ENCODE measurements at places on chromosomes 1 and 21. TPM values are rescaled to one million over a fixed set of nuclear protein-coding genes. Genes with fewer than 3 reads are reported as not detected.

Gene FAM177B
- total RNA-seq, result not detected

Gene GJA4
- total RNA-seq, result not detected

Gene ICOSLG
- 6.1 TPM for total RNA-seq

Gene OR2T33
- total RNA-seq, result not detected

Gene MIXL1
- not detected for total RNA-seq

DNA sequence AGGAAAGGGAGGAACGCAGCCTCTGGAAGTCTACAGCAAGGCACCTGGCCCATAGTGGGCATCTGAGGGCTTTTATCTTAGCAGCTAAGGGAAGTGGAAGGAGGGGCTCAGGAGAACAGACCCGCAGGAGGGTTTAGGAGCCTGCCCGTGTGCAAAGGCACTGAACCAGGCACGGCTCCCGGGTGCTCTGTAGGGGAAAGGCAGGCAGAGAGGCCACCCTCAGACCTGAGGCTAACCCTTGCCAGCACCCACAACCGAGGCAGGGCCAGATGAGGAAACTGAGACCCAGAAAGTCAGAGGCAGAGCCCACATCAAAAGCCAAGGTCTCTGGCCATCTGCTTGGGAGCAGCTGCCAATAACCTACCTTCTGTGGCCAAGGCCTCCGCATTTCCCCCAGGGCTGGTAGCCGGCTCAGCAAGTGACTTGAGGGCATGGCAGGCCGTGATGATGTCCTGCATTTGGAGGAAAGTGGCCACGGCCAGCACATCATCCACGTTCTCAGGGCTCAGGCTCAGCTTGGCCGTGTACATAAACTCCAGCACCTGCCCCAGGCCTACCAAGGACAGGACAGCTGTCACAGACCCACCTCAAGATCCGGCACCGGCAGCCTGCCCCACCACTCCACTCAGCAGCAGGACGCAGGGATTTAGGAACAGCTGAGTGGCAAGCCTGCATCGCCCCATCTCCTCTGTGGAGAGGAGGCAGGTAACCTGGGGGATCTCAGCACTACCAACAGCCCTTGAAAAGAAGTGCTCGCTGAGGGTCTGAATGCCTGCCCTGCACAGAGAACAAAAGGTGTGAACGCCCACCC lies 29.1 kb downstream of the ZBTB17 start:
- H3K4me3 ChIP-seq, result no peak overlapping the region
- peaks cover 31% of the 10 kb centered on the region for H3K36me3 ChIP-seq

DNA sequence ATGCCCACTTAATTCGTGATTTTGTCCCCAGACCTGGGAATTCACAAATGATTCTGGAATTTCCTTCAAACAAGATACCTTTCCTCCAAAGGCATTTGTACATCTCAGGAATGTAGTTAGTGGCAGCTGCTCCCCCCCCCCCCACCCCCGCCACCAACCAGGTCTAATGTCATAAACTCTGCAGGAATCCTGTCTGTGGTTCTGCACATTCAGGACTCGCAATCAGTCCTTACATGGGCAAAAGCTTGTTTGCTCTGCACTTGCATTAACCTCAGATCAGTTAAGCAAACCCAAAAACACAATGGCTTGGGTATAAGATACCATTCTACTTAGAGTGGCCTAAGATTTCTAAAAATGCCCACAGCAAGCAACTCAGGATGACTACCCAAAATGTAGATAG lies 143.8 kb downstream of the TGFB2 start:
- no peaks in the 10 kb centered on the region for H3K36me3 ChIP-seq
- no peak overlapping the region for H3K4me3 ChIP-seq
- DNase-seq, result no peak

- no peak overlapping the region for H3K4me3 ChIP-seq
- H3K36me3 ChIP-seq, result no peaks in the 10 kb centered on the region
- H3K27me3 ChIP-seq, result peaks cover 13% of the 10 kb centered on the region
- H3K4me1 ChIP-seq, result no peaks in the 10 kb centered on the region
Measured at GRCh38 chr1:227453631-227454355, 109.6 kb upstream of the ZNF678 start.

GRCh38 chr1:236491469-236492136 lies 32.2 kb upstream of the LGALS8 start:
- peaks cover 15% of the 10 kb centered on the region for H3K4me1 ChIP-seq
- H3K36me3 ChIP-seq, result no peaks in the 10 kb centered on the region
- H3K27ac ChIP-seq, result no peak overlapping the region
- no peak for DNase-seq

GRCh38 chr1:93961443-93961842 lies 52.2 kb upstream of the GCLM start:
- no peak overlapping the region for H3K27ac ChIP-seq
- no peak for DNase-seq
- peaks cover 4% of the 10 kb centered on the region for H3K27me3 ChIP-seq
- no peaks in the 10 kb centered on the region for H3K36me3 ChIP-seq

- no peak for DNase-seq
- no peak overlapping the region for H3K27ac ChIP-seq
Measured at GRCh38 chr1:157270705-157271274, 132.6 kb upstream of the ETV3 start.

GRCh38 chr1:116826818-116827606 lies 72.8 kb downstream of the CD2 start:
- peak; percentile 77 for DNase-seq
- H3K4me3 ChIP-seq, result peak overlapping the region; percentile 58
- peaks cover 55% of the 10 kb centered on the region for H3K4me1 ChIP-seq
- H3K27ac ChIP-seq, result peak overlapping the region; percentile 96

DNA sequence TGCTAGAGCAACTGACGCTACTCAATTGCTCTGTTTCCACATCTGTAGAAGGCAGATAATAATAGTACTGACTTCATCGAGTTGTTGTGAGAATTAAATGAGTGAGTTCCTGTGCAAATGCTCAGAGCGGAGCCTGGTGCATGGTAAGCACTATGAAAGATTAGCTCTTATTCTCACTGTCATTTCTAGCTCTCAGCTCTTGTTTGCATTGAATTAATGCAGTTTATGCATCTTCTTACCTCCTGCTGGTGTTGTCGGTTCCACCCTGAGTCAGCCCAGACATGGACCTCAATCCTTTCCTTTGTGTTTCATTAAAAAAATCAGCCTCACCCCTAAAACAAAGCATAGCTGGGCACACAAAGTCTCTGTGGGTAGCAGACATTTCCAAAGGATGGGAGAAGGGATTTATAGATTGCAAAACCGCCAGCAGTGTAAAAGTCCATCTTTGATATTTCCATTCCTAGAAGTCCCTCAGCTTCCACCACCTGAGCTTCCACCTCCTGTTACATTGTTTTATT lies 254.4 kb upstream of the CSF3R start:
- H3K4me1 ChIP-seq, result no peaks in the 10 kb centered on the region
- no peak for DNase-seq
- H3K36me3 ChIP-seq, result no peaks in the 10 kb centered on the region
- no peak overlapping the region for H3K4me3 ChIP-seq
- H3K27ac ChIP-seq, result no peak overlapping the region

DNA sequence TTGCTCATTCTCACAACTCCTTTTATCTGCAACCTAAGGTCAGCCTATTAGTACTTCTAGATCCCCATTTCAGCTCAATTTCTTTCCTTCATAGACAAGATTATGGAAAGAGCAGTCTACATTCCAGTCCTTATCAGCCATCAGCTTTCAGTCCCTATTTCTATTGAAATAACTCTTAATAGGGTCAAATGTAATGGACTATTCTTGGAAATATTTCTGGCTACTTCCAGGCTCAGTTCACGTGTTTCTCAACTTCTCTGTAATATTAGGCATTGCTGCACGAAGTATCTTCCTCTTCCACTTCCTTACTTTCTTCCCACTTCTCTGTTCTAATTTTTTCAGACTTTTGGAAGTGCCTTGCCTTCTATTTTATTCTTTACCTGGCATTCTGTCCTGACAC lies 232.9 kb upstream of the USP25 start:
- DNase-seq, result no peak
- no peaks in the 10 kb centered on the region for H3K36me3 ChIP-seq
- no peak overlapping the region for H3K4me3 ChIP-seq
- H3K27me3 ChIP-seq, result no peaks in the 10 kb centered on the region

GRCh38 chr1:170800265-170800664 lies 135.1 kb upstream of the MROH9 start:
- no peaks in the 10 kb centered on the region for H3K4me1 ChIP-seq
- H3K36me3 ChIP-seq, result no peaks in the 10 kb centered on the region
- no peak overlapping the region for H3K27ac ChIP-seq
- no peak for DNase-seq

DNA sequence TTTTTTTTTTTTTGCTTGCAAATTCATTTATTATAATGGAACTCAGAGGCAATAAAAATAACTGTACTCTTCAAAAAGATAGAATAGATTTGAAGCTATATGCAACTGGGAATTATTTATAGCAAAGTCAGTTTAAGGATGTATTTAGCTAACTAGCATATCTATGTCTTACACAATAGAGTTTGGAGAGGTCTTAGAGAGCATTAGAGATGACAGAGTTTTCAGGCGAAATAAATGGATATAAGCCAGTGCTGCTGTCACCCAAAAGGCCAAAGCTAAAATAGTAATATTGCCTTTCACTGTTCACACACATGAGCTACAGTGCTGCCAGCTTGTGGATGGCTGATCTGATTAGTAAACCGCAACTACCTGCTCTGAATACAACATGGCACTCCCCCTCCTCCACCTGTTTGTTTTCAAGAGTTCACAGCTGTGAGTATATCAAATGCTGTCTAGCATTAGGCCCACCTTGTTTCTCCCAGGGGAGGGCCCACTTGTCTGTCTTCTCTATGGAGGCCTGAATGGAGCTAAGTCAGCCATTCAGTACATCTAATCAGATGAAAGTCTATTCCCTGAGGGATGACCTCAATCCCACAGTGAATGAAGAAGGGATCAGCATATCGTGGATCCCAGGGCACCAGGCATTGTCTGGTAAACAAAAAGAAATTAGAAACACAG lies 25.2 kb upstream of the SSX2IP start:
- no peaks in the 10 kb centered on the region for H3K36me3 ChIP-seq
- no peak for DNase-seq
- no peaks in the 10 kb centered on the region for H3K27me3 ChIP-seq
- H3K4me1 ChIP-seq, result no peaks in the 10 kb centered on the region

DNA sequence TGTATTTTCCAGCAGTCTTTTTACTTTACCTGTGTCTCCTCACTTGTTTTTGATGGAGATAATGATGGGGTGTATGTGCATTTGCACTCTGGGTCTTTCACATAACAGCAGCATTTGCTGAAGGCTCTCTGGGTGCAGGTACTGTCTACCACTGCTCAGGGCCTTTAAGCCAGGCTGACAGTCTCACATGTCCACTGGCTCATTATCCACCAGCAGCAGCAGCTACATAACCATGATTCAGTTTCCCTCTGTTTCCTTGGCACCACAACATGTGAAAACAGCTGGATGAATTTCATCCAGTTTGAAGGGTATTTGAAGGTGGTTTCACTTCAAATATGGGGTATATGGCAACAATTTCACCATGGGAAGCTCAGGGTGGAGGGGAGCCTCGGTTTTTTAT lies 41.2 kb upstream of the ROR1 start:
- no peak overlapping the region for H3K27ac ChIP-seq
- H3K36me3 ChIP-seq, result no peaks in the 10 kb centered on the region
- H3K4me3 ChIP-seq, result no peak overlapping the region
- no peaks in the 10 kb centered on the region for H3K4me1 ChIP-seq
- H3K27me3 ChIP-seq, result peaks cover 11% of the 10 kb centered on the region
